ENCODE measurements at places on chromosomes 3 and 15.

GRCh38 chr15:80455668-80456442, 51.7 kb downstream of the ARNT2 start:
- DNase-seq: peak; percentile 75

- peak; percentile 63 for DNase-seq
Observed at GRCh38 chr3:157089455-157090221, 70.3 kb downstream of the CCNL1 start.

GRCh38 chr3:77718311-77718710, 678.4 kb downstream of the ROBO2 start:
- no peak for DNase-seq

GRCh38 chr3:179652447-179653095, at the start of gene USP13:
Gene USP13, plus strand, starts transcription at chr3:179653040. Its CDS starts 186 bp downstream, at chr3:179653226.
- DNase-seq: peak; percentile 84

DNA sequence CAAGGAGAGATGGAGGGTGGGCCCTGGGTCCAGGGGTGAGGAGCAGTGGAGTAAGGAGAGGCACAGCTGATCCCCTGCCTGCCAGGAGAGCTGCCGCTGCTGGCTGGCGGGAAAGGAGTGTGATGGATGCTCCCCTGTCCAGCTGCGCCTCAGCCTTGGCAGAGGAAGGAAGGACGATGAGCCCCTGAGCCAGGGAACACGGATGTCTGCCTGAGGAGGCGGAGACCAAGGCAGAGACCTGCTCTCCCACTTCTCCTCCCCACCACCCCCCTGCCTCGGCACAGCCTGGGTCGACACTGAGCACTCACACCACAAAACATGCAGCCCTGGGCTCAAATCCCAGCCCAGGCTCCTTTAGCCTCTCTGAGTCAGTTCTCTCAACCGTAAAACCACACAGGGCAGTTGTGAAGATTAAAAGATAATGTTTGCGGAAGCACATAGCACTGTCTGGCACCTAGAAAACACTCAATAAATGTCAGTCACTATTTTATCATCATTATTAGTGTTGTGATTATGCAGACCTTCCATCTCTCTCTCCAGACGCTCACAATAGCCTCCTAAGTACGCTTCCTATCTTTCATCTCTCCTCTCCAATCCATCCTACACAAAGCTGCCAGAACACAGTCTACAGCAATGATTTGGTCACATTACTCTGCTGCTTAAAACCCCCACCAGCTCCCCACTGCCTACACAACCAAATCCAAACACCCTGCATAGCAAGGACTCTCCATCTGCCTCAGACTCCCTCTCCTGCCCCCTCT, 52.2 kb downstream of the SEMA5B start:
- DNase-seq: peak; percentile 55

- DNase-seq: no peak
Observed at GRCh38 chr15:74378848-74379247, 11.4 kb upstream of the CYP11A1 start.

GRCh38 chr3:47434849-47435248, 40.9 kb downstream of the SCAP start:
- no peak for DNase-seq

DNA sequence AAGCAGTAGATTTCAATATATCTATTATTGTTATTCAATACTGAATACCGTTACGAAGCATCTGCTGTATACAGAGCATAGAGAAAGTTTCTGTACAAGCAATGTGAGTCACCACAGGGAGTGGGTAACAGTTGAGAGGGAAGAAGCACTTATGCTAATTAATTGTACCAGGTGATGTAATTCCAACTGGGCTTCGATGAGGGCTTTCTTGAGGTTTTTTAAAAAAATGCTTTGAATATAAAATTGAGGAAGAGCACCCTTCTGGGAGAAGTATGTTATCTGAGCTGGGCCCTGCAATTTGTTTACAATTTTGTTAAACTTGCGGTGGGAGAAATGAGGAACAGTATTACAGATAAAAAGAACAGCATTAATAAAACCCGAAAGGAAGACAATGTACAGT, 197.9 kb downstream of the TPRG1 start:
- DNase-seq: no peak

- no peak for DNase-seq
Observed at GRCh38 chr15:69056365-69056764, 41.9 kb downstream of the NOX5 start.

DNA sequence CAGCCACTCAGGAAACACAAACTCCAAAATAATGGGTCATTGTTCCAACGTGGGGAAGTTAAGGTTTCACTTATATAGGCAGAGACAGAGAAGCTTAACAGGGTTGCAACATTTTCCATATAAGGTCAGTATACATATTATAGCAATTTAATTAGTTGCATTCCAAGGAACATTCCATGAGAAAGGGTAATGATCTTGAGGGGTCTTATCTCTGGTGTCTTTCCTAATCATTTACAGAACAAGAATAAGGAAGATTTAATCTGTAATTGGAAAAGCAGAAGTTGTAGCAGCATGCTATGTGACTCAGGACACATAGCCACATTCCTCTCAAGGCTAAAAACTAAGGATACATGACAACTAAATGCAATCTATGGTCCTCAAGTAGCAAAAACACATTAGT, 4.9 kb downstream of the MNS1 start:
- DNase-seq: no peak

- peak; percentile 68 for DNase-seq
Observed at GRCh38 chr3:173993299-173993698, 595.8 kb downstream of the NLGN1 start.

DNA sequence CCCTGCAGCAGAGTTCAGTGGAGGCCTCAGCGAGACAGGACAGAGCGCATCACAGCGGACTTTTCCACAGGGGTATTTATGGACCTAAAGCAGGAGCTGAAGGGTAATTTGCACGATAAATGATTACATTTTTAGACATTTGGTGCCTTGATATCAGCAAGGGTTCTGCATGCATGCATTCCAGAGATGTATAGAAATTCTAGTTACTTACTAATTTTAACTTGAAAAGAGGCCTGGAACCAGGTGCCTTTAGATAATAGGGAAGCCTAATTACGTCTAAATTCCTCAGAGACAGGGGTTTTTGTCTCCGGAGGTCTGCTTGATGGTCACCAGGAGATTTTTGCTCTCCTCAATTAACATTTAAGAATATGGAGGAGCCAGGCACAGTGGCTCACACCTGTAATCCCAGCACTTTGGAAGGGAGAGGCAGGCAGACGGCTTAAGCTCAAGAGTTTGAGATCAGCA, 79.8 kb upstream of the MFGE8 start:
- DNase-seq: no peak

- DNase-seq: peak; percentile 87
Observed at GRCh38 chr3:146160964-146161662, at the start of gene PLOD2. Gene PLOD2, minus strand, starts transcription at chr3:146161184. Its CDS starts 195 bp downstream, at chr3:146160989.

- DNase-seq: peak; percentile 52
Observed at GRCh38 chr15:88835646-88836045, 32.4 kb downstream of the ACAN start.

DNA sequence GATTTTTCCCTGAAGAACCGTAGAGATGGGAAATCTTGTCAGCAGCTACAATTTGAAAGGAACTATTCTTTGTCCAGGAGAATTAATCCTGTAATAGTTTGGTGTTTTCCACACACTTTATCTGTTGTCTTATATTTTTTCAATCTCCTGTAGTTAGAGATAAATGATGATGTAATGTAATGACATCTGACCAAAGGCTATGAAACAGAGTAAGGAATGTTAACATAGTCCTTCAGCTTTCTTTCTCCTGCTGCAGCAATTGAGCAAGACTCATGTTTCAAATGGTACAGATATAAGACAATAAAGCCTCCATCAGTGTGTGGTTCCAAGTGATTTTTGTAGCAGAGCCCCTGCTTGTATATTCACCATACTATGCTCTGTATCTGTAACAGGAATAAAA, 1028.4 kb downstream of the SI start:
- DNase-seq: no peak

GRCh38 chr15:90286678-90287077, 21.2 kb downstream of the NGRN start:
- peak; percentile 44 for DNase-seq

- peak; percentile 87 for DNase-seq
Observed at GRCh38 chr3:187713504-187713903, 11.1 kb upstream of the RTP2 start.

DNA sequence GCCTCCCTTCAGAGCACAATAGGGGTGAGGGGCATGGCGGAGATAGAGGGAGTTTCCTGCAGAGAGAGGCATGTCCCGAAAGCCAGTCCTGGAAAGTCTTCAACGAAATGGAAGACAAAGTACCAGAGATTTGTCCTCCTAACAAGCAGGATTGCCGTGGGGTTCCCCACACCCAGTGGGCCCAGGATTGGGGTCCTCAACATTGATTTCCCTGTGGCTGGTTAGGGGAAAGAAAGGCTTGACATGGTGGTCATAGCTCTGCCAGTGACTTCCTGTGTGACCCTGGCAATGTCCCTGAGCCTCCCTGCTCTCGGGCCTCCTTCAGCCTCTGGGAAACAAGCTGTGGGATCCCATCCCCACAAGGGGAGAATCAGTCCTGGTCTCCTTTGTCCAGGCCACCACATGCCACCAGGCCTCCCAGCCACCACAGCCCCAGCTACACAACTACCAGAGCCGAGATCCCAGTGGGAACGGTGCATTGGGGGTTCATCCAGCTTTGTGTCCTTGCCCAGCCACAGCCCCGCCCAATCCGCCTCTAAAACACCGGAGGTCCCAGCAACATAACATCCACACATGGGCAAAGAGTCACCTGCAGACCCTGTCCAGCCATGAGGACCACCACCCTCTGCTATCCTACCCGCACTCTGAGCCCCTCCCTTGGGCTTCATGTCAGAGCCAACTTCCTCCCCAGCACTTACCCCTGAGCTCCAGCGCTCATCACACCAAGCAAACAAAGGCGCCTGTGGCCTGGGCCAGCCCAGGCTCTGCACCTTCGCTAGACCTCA, 63.0 kb downstream of the ADAMTS17 start:
- no peak for DNase-seq
